ENCODE measurements at places on chromosomes 5 and 9.
A peak's percentile ranks its signal among the peaks of the same experiment; 100 is the strongest.

- DNase-seq: no peak
These were observed 47.0 kb downstream of the PLK2 start for GRCh38 chr5:58412932-58413331.

GRCh38 chr5:15526413-15526812 lies 26.4 kb downstream of the FBXL7 start:
- DNase-seq: no peak

GRCh38 chr9:97501177-97501971 lies at the start of gene TMOD1:
TMOD1 (plus strand) TSS chr9:97501666; CDS start chr9:97524189, 22,523 bp downstream.
- peak; percentile 58 for DNase-seq

DNA sequence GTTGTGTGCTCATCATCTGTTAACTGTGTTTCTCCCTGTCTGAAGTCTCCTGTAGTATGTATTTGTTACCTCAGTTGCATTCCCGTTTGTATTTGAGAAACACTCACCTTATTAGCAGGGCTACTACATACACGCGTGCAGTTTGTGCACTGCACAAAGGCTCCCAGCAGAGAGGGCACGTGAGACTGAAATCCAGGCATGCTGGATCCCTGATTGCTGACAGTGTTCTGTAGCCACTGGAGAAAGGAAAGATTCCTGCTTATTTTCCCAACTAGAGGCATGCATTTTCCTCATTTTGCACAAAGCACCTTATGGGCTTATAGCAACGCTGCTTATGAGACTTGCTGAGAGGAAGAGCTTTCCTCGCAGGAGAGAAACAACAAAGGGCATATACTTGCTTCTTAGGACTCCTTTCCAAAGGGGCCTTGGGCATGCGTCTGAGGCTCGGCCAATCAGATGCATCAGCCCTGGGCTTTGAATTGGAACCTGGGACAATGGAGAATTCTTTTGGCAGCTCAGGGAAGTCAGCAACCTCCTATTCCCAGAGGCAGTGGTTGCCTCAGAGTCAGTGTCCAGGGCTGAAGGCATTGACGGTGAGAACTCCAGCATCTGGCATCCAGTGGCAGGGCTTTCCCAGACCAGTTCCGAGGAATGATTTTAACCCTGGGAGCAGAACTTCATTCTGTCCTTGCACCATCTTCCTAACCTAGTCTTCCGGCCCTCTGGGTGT lies 9.9 kb upstream of the MEGF10 start:
- no peak for DNase-seq

GRCh38 chr5:96927008-96927407 lies 8.9 kb upstream of the LNPEP start:
- DNase-seq: no peak

DNA sequence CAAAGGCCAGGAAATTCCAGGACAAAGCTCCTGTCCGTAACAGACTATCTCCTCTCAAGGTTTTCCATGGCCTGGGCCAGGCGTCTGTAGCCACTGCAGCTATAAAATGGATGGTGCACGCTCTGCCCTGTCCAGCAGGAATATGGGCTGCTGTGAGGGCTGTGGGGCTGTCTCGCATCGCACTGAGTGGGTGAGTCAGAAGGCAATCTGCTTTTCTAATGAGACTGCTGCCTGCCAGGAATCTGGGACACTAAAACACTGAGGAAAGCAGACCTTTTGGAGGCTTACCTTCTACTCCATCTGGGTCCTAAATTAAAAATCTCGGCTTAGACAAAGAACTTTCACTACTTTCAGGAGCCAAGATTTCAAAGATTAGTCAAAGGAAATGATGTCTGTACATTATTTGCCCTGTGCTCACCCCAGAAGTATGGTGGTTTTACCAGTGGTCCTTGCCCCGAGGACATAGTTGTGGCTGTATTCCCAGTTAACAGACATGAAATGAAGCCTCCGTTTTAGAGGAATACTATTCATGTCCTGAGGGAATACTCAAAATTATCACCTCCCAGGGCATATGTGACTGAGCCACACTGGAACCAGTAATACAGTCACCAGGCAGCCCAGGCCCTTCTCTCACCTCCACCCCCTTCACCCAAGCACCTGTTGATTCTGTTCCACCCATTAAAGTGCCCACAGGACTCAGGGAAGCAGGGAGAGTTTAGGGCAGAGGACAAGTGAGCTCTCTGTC lies 56.4 kb downstream of the PFDN1 start:
- DNase-seq: no peak

Measured in activated naive CD4-positive, alpha-beta T cell treated with anti-CD3 and anti-CD28 coated beads, Interleukin-2, amount 10 ng/mL, durations not matched to agents 7 days and 5 days (primary cell).